ENCODE measurements at places on chromosomes 2 and 18.
A peak's percentile ranks its signal among the peaks of the same experiment; 100 is the strongest.

DNA sequence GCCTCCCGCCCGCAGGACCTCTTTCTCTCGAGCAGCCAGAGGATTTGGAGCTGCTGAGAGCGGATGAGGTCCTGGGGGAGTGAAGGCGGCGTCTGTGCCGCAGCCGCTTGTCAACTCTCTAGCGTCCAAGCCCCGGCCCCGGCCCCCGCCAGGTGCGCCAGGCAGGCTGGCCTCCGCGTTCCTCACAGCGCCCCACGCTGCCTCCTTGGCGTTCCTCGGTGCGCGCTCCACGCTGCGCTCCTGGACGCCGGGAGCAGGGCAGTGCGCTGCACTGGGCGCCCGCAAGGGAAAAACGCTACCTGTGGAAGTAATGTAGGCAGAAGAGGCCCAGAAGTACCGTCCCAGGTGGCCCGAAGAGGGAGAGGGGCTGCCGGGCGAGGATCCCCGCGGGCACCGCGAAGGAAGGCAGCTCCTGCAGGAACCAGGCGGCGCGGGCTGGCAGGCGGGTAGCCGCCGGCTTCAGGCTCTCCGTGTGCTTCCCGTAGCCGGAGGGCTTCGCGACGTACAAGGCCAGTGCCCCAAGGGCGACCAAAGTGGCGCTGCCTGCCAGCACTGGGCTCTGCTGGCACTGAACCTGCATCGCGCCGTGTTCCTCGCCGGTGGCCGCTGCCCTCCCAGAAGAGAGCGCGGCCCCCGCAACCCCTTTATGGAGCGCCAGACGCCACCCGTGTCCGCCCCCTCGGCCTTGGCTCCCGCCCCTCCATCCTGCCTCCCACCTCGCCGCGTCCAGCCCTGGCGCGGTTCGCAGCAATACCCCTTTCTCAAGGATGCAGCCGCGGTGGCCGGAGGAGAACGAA, at the start of gene SRD5A2:
TSS of gene SRD5A2 (minus strand) at position 618 of the 797 bp plus-strand sequence. CDS start at position 580, 38 bp downstream.
- no peak within 1 kb of the TSS for H3K27ac ChIP-seq
- H3K4me1 ChIP-seq = peaks cover 6% of the 10 kb centered on the region
- no peak for DNase-seq
- peaks cover 80% of the 10 kb centered on the region for H3K27me3 ChIP-seq
- H3K4me3 ChIP-seq = peak within 1 kb of the TSS; percentile 27

- DNase-seq = peak; percentile 63
- H3K4me1 ChIP-seq = peaks cover 79% of the 10 kb centered on the region
- H3K36me3 ChIP-seq = no peaks in the 10 kb centered on the region
- no peaks in the 10 kb centered on the region for H3K27me3 ChIP-seq
These were observed 34.9 kb upstream of the LCLAT1 start for GRCh38 chr2:30412047-30412683.

DNA sequence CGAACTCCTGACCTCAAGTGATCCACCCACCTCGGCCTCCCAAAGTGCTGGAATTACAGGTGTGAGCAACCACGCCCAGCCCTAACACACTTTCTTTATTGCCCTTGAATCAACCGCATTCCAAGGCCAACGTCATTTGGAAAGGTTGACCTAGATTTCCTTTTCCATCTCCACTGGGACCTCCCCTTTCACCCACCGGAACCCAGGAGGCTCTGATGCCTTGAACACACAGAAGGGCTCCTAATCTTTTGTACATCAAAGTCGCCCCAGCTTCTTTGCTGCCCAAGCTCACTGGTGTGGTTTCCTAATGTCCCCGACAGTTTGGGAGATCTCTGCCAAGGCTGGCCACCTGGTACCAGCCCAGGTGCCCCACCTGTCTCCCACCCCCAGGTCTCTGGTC, 46.2 kb upstream of the CAB39 start:
- H3K36me3 ChIP-seq = no peaks in the 10 kb centered on the region
- H3K4me3 ChIP-seq = no peak overlapping the region
- DNase-seq = no peak

- DNase-seq = no peak
- H3K4me3 ChIP-seq = no peak overlapping the region
- H3K27ac ChIP-seq = no peak overlapping the region
- no peaks in the 10 kb centered on the region for H3K27me3 ChIP-seq
These were observed 98.1 kb upstream of the SH3BP4 start for GRCh38 chr2:234853729-234854128.

DNA sequence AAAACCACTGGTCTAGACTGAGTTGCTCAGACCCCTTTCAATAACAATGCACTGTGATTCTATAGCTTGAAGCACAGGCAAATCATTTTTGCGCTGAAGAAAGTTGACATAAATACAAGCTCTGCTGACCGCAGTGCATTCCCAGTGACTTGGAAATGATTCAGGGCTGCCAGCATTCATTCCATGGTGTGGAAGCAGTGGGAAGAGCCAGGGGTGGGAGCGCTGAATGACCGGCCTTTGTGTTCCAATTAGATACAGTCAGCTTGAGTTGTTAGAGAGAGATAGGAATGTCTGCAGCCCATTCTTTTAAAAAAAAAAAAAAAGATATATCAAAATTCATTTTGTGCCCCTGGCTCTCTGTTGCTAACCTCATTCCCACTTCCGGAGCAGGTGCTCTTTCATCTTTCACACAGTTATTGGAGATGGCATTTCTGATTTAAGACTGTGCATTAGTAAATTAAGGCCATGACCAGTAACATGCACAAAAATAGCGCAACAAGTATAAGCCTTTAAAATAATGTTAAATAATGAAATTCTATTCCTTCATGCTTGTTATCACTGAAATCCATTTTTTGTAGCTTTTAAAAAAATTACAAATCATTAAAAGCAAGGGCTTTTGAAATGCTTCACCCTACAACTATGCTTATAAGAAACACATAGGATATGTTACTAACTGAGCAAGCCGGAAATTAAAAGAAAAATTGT, 59.4 kb upstream of the CTLA4 start:
- DNase-seq = no peak
- no peak overlapping the region for H3K27ac ChIP-seq
- no peaks in the 10 kb centered on the region for H3K27me3 ChIP-seq
- no peak overlapping the region for H3K4me3 ChIP-seq
- peaks cover 17% of the 10 kb centered on the region for H3K4me1 ChIP-seq

DNA sequence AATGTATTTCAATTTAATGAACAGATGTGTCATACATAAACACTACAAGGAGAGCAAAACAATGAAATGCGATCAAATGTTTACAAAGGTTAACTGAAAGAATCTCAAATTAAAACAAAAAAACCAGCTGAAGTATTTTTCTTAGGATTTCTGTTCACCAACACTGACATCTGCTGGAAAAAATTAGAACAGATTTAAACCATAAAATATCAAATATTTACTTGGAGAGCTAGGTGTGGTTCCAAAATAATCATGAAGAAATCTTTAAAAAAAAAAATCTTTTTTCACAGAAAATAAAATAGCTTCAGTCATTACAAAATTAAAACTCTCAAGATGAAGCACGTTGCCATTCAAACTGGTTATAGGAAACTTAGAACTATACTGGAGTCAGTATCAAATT, 13.8 kb downstream of the MMADHC start:
- no peak overlapping the region for H3K27ac ChIP-seq
- peaks cover 79% of the 10 kb centered on the region for H3K36me3 ChIP-seq
- H3K4me3 ChIP-seq = no peak overlapping the region
- no peaks in the 10 kb centered on the region for H3K27me3 ChIP-seq

DNA sequence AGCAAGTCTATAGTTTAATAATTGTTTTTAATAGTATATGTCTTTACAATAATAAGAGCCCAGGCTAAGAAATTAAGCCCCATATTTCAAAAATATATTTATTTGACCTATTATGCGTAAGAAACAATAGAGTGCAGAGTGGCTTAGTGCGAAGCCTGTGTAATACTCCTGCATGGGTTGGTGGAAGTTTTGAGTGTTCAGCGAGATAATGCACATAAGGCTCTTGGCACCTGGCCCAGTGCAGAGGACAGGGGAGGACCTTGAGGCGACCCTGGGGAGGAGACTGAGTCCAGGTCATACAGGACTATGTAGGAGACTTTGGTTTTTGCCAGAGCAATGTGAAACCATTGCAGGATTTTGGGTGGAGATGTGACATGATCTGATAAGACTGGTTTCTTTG, 132.4 kb upstream of the ST6GAL2 start:
- no peaks in the 10 kb centered on the region for H3K4me1 ChIP-seq
- no peak overlapping the region for H3K4me3 ChIP-seq
- H3K27me3 ChIP-seq = no peaks in the 10 kb centered on the region
- H3K36me3 ChIP-seq = no peaks in the 10 kb centered on the region
- peak; percentile 36 for DNase-seq

GRCh38 chr18:44741511-44741910, 60.8 kb downstream of the SETBP1 start:
- peaks cover 49% of the 10 kb centered on the region for H3K4me1 ChIP-seq
- H3K27me3 ChIP-seq = no peaks in the 10 kb centered on the region
- DNase-seq = no peak
- H3K36me3 ChIP-seq = no peaks in the 10 kb centered on the region

DNA sequence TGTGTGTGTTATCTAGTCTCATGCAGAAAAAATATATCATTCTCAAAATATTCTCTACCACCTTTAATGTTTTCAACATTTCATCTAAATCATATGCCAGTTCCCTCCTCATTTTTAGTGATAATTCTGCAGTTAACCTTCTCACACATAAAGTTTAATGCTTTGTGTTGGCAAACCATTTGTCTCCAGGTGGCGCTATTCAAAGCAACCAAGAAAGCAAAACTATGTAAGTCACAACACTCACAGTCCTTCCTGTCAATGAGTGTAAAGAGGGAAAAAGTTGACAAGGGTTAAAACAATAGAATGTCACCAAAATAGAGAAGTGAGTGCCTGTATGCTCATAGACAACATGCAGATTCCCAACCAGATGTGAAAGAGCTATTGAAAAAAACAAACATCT, 961.6 kb upstream of the LRRTM1 start:
- no peaks in the 10 kb centered on the region for H3K4me1 ChIP-seq
- H3K4me3 ChIP-seq = no peak overlapping the region
- no peak overlapping the region for H3K27ac ChIP-seq

DNA sequence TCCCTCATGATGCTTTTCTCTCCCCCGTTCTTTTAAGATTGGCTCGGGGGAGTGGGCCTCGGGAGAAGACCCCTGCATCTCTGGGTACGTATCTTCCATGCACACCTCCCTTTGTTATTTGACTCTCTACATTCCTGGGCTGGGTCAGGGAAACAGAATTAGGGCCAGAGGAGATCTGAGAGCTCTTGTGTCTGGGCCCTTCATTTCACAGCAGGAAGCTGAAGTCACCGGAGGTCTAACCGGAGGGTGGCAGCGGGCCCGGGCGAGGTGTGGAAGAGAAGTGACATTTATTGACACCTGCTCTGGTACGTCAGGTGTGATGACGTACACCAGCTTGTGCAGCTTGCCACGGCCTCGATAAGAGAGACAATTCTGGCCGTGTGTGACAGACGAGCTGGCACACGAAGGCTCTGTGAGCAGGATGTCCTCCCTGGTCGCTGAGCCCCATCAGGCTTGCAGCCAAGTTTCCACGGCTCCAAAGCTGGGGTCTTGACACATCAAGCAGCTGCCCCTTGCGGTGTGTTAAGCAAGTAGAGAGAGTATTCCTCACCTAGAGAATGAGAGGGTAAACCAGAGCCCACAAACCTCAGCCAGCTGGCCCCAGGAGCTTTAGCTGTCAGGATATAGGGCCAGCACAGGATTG, 30.4 kb downstream of the TOGARAM2 start:
- H3K4me3 ChIP-seq = peak overlapping the region; percentile 66
- H3K36me3 ChIP-seq = no peaks in the 10 kb centered on the region
- no peaks in the 10 kb centered on the region for H3K27me3 ChIP-seq
- H3K27ac ChIP-seq = peak overlapping the region; percentile 96
- H3K4me1 ChIP-seq = peaks cover 65% of the 10 kb centered on the region

- no peaks in the 10 kb centered on the region for H3K27me3 ChIP-seq
- peaks cover 45% of the 10 kb centered on the region for H3K4me1 ChIP-seq
- no peaks in the 10 kb centered on the region for H3K36me3 ChIP-seq
These were observed 161.8 kb upstream of the DTNA start for GRCh38 chr18:34548120-34548972.

GRCh38 chr18:78519394-78520062, 460.1 kb upstream of the SALL3 start:
- no peak overlapping the region for H3K4me3 ChIP-seq
- peaks cover 49% of the 10 kb centered on the region for H3K27me3 ChIP-seq
- DNase-seq = no peak
- no peaks in the 10 kb centered on the region for H3K36me3 ChIP-seq
- no peak overlapping the region for H3K27ac ChIP-seq

- H3K4me1 ChIP-seq = peaks cover 3% of the 10 kb centered on the region
- DNase-seq = no peak
- no peaks in the 10 kb centered on the region for H3K27me3 ChIP-seq
- no peak overlapping the region for H3K27ac ChIP-seq
These were observed 94.0 kb downstream of the PLA2R1 start for GRCh38 chr2:159968279-159968900.

DNA sequence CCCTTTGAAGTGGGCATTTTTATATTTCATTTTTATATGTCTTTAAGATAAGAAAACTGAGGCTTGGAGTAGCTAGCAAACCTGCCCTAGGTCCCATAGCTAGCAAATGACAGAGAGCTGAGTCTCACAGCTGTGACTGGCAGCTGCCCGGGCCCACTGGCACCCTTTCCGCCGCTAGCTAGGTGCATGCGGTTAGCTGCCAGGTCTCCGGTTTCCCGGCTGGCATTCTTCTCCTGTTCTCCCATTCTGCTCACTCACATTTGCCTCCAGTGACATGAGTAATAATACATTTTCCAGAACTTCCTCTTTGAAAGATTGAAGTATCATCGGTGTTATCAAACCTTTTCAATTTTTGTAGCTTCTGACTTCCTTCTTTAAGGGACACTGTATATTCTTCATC, 38.7 kb downstream of the MTCL1 start:
- DNase-seq = no peak
- H3K4me1 ChIP-seq = no peaks in the 10 kb centered on the region
- H3K27me3 ChIP-seq = no peaks in the 10 kb centered on the region
- H3K4me3 ChIP-seq = no peak overlapping the region

DNA sequence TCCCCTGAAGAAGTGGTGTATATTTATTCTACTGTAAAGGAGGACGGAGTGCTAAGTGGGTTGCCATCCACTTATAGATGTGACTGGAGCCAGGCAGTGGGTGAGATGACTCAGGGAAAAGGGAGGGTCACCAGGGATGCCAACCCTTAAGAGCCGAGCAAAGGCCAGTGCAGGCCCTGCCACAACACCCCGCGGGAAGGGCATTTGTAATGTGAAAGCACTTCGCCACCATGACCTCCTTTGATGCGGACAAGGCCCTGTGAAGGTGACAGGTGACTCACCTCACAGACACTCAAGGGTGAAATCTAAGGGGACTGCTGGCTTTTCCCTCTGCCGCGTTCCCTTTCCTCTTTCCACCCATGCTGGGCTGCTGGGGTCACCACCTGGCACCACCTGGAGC, 50.2 kb upstream of the MRPL33 start:
- DNase-seq = no peak
- peak overlapping the region; percentile 76 for H3K27ac ChIP-seq
- H3K36me3 ChIP-seq = no peaks in the 10 kb centered on the region
- no peak overlapping the region for H3K4me3 ChIP-seq

GRCh38 chr2:240524963-240525718, 32.6 kb downstream of the ANKMY1 start:
- peaks cover 4% of the 10 kb centered on the region for H3K4me1 ChIP-seq
- H3K36me3 ChIP-seq = peaks cover 60% of the 10 kb centered on the region
- H3K27ac ChIP-seq = no peak overlapping the region
- H3K27me3 ChIP-seq = peaks cover 4% of the 10 kb centered on the region

All from left ventricle myocardium inferior (tissue), 1 donor.